ENCODE measurements at places on chromosomes 2 and 18.
A peak's percentile ranks its signal among the peaks of the same experiment; 100 is the strongest.

DNA sequence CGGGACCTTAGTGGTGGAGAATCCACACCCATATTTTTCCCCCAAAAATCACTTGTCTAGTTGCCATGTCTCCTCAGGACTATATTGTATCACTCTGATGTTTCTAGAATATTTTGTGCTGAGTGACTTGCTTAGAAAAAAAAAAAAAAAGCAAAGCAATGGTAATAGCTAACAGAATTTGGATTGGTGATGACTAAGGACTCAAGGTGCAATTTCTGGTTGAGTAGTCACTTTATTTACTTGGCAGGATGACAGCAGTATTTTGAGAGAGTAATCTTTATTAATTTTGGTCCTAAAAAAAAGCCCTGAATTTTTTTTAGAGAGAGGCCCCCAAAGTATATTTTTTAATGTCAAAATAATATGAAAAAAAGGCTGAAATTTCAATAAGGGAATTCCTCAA, 32.8 kb upstream of the MYO3B start:
- H3K27ac ChIP-seq = no peak overlapping the region
- DNase-seq = no peak
- H3K27me3 ChIP-seq = peaks cover 3% of the 10 kb centered on the region
- H3K36me3 ChIP-seq = no peaks in the 10 kb centered on the region
- H3K4me3 ChIP-seq = no peak overlapping the region
- H3K4me1 ChIP-seq = no peaks in the 10 kb centered on the region

DNA sequence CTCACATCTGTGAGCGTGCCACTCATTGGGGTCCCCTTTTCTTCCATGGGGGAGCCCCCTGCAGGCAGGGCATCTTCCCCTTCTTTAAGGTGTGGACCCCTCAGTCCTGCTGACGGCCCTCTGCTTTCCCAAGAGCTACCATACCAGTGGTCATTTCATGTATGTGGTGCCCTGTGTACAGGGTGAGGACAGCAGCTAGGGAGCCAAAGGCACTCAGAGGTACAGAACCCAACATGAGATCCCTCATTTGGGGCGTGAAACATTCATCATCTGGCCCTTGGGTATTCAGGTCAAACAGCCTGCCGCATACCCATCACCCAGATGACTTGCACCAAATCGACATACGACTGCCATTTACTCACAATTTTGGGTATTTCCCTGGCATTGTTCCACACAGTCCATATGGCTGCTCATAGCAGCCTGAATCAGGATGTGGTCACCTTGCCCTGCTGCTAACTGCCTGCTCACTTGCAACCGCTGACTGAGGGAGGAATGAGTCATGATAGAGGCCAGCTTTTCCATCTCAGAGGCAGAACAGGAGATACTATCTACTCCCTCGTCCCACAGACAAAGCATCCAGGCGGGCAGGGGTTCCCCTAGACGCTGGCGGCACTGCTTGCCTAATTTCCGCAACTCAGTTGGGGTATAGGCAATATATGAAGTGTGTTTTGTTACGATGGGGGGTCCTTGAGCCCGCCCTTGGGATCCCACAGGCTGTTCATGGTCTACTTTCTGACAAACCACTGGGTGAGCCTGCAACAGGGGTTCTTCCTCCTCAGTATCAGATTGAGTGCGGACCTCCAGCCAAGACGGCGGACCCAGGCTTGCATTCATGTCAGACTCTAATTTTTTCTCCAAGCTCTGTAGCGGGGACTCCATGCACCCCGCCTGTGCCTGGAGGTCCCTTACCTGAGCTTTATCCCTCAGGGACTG, 228.6 kb downstream of the SATB2 start:
- H3K27me3 ChIP-seq = no peaks in the 10 kb centered on the region
- H3K27ac ChIP-seq = no peak overlapping the region
- DNase-seq = no peak

DNA sequence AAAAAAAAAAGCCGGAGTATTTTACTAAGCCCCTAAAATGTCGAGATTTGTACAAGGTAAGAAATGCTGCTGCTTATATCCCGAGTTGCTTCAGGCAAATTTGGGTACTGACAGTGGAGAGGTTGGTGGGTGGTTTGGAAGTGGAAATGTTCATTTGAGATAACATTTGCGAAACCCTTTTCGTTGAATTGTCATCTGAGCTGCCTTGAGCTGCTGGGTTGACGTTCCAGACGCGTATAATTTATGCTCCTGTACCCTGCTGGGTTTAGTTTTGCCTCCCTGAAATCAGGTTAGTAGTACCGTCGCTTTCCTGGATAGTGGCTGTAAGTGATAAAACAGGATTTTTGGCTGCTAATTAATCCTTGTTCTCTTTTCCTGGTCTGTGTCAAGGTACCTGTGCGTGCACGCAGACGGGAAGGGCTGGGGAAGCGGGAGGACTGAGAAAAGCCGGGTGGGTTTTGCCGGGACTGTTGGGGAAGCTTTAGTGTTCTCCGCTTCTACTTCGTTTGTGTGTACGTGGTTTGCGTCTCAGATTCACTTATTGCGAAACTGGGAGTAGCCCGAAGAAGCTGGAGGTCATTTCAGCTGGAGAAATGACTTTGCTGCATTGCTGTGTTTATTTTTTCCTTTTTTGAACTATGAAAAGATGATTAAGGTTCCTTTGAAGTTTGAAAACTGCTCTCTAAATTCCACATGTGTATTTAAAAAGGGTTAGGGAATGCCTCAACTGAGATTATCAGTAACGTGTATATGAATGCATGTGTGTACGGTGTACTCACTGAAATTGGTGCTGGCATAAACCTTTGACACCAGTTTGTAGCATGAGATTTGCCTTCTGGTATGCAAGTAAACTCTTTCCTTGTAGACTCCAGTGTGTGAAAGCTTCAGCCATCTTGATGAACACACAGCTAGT, 709 bp downstream of the UGP2 start:
- DNase-seq = no peak
- H3K27ac ChIP-seq = peak overlapping the region; percentile 99
- H3K4me3 ChIP-seq = peak overlapping the region; percentile 86
- no peaks in the 10 kb centered on the region for H3K27me3 ChIP-seq

DNA sequence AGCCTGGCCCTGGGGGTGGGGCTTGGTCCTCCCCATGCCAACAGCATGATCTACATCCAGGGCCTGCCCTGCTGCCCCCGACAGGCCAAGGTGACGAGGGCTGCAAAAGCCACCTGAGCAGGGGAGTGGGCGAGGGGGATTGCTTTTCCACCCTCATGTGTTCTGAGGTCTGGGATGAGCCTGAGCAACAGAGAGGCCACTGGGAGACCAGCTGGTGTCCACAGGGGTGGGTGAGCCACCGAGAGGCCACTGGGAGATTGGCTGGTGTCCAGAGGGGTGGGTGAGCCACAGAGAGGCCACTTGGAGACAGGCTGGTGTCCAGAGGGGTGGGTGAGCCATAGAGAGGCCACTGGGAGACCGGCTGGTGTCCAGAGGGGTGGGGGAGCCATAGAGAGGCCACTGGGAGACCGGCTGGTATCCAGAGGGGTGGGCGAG, 147.4 kb upstream of the GPC1 start:
- no peaks in the 10 kb centered on the region for H3K27me3 ChIP-seq
- H3K27ac ChIP-seq = no peak overlapping the region
- no peaks in the 10 kb centered on the region for H3K4me1 ChIP-seq
- H3K4me3 ChIP-seq = no peak overlapping the region

- no peak for DNase-seq
- H3K4me3 ChIP-seq = no peak overlapping the region
- no peak overlapping the region for H3K27ac ChIP-seq
- H3K4me1 ChIP-seq = no peaks in the 10 kb centered on the region
- H3K27me3 ChIP-seq = no peaks in the 10 kb centered on the region
Measured at GRCh38 chr2:201520201-201520600, 68.7 kb downstream of the STRADB start.

DNA sequence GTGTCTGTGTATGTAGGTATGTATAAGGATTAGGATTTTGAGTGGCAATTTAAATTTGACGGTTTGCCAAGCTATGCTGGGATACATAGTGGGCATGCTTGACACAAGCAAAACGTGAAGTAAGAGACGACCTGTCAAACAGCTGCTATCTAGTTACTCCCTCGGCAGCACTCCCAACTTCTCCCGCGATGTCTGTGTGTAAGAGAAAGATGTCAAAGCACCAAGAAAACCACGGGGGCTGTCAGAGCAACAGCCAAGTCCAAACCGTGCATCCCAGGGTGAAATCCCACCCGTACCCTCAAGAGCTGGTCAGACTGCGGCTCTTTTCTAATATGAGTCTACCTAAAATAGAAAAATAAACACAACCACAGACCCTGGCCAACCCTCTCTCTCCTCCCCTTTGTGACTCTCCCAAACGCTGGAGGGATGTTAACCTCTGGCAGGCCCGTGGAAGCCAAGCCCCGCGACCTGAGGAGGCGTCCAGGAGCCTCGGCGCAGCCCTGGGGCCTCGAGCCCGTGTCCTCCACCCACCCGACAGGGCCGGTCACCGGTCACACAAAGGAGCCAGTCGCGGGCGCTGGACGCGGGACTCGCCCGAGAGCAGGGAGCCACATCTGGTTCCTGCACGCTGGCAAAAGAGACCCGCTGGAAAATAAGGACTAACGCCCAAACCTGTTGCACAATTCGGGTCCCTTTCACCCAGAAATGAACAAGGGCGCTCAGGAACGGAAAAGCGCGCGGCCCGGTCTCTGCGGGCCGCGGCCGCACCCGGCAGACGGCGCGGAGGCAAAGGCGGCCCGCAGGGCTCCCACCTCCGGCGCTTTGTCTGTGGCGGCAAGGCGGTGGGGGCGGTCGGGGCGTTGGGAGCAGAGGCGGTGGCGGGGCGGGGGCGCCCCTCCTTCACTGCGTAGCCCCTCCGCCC, 925 bp downstream of the SESTD1 start:
- peaks cover 28% of the 10 kb centered on the region for H3K4me1 ChIP-seq
- H3K4me3 ChIP-seq = peak overlapping the region; percentile 91
- no peaks in the 10 kb centered on the region for H3K36me3 ChIP-seq

GRCh38 chr2:64115808-64116598, 28.2 kb downstream of the PELI1 start:
- H3K36me3 ChIP-seq = no peaks in the 10 kb centered on the region
- H3K27ac ChIP-seq = peak overlapping the region; percentile 27
- no peaks in the 10 kb centered on the region for H3K27me3 ChIP-seq
- H3K4me1 ChIP-seq = peaks cover 86% of the 10 kb centered on the region

- DNase-seq = no peak
- H3K27me3 ChIP-seq = no peaks in the 10 kb centered on the region
- no peak overlapping the region for H3K27ac ChIP-seq
- H3K4me3 ChIP-seq = no peak overlapping the region
- peaks cover 2% of the 10 kb centered on the region for H3K4me1 ChIP-seq
- no peaks in the 10 kb centered on the region for H3K36me3 ChIP-seq
Measured at GRCh38 chr2:159454185-159454584, 162.2 kb downstream of the BAZ2B start.

- H3K36me3 ChIP-seq = no peaks in the 10 kb centered on the region
- DNase-seq = no peak
- H3K27me3 ChIP-seq = no peaks in the 10 kb centered on the region
- no peak overlapping the region for H3K4me3 ChIP-seq
- H3K27ac ChIP-seq = no peak overlapping the region
Measured at GRCh38 chr2:184203661-184204060, 394.7 kb upstream of the ZNF804A start.

DNA sequence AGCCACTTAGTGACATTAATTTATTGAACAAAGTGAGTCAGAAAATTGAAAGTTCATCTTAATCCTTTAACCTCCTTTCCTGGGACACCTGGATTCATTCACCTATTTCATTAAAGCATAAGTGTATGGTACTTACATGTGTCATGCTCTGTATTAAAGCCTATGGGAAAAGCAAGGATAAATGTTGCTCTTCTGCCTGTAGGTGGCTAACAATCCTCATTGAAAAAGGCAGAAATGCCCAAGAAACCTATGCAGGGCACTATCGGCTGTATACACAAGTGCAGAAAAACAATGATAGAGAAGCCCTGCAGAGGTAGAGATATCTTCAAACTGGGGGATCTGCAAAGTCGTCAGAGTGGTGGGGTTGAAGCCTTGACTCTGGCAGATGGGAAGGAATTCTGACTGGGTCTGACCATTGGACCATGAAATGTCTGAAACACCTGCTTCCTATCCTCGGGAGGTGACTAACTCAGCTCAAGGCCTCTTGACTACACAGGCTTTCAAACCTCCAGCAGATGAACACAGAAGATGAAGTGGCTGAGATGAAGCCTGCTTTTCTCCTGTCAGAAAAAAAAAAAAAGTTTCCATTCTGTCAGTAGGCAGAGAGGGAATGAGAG, 83.1 kb downstream of the DCC start:
- H3K4me1 ChIP-seq = no peaks in the 10 kb centered on the region
- no peak for DNase-seq
- H3K4me3 ChIP-seq = no peak overlapping the region
- H3K36me3 ChIP-seq = no peaks in the 10 kb centered on the region

DNA sequence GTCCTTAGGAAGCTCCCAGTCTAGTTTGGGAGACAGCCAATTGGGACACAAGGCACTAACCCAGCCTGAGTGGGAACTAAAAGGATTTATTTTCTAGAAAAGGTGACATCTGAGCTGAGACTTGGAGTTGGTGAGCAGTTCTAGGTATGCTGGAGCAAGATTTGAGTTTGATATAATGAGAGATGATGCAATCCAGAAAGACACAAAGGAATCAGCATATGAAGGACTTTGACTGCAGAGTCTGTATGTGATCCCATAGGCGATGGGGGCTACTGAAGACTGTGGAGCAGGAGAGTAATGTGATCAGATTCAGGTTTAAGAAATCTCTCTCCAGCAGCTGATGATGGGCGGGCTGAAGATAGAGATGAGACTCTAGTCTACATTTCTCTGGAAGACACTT, 135.1 kb upstream of the MYCN start:
- H3K4me1 ChIP-seq = peaks cover 4% of the 10 kb centered on the region
- no peak overlapping the region for H3K4me3 ChIP-seq
- H3K27ac ChIP-seq = no peak overlapping the region
- DNase-seq = no peak

DNA sequence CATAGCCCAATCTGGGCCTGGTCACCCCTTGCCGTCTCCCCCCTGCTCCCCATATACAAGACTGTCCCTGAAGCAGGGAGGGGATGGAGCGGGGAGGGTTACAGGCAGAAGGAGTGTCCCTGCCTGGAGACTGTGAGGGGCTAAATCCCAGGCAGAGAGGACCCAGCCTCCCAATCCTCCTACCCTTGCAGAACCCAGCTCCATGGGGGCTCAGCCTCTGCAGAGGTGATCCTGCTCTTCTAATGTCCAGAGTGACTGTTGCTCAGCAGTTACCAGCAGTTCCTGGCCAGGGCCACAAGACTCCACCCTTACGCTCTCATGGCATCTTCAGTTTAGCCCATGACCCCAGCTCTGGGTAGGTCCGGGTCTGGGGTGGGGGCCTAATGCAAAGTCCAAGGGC, 58.1 kb downstream of the COA5 start:
- H3K27ac ChIP-seq = no peak overlapping the region
- no peak for DNase-seq
- peaks cover 85% of the 10 kb centered on the region for H3K36me3 ChIP-seq
- no peaks in the 10 kb centered on the region for H3K4me1 ChIP-seq

- no peaks in the 10 kb centered on the region for H3K36me3 ChIP-seq
- H3K27me3 ChIP-seq = peaks cover 5% of the 10 kb centered on the region
- DNase-seq = no peak
Measured at GRCh38 chr2:74749432-74749831, 84.5 kb upstream of the HK2 start.

DNA sequence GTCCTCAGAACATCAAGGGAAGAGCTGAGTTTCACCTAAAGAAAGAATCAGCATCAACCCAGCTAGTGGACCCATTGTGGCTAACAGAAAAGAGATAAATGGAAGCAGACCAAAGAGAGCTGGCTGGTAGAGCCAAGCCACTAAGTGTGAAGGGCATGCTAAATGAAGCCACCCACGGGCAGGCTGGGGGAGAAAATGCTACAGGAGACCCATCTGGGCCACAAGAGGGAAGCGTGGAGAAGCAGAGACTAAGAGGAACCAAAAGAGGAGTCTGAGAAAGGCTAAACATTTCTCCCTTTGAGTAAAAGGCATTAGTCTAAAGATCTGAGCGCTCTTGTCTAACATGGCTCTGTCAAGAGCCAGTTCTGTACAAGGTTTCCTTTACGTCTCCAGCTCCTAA, 15.8 kb downstream of the CWC22 start:
- H3K36me3 ChIP-seq = peaks cover 40% of the 10 kb centered on the region
- H3K4me1 ChIP-seq = no peaks in the 10 kb centered on the region

All from suprapubic skin (tissue), 4 donors.